ENCODE measurements at places on chromosomes 13 and 19.

GRCh38 chr13:33284031-33284430, 1.5 kb downstream of the STARD13 start:
- DNase-seq, result peak; percentile 50

DNA sequence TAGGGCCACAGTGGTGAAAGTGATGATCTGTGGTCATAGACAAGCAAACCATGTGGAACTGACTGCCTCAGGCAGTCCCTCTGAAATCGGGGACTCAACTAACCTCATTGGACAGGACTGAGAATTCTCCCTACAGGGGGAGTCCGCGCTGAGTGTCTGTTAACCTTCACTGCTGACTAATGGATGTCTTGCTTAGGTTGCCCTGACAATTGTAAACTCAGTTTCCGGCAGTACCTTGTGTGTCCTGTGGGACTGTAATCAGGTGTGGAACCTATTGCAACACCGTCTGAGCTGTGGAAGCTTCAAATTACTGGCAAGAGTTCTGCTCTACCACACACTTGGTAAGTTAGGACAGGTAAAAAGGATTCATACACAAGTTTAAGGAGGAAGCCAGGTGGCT, 21.8 kb downstream of the ZNF77 start:
- peak; percentile 32 for DNase-seq

DNA sequence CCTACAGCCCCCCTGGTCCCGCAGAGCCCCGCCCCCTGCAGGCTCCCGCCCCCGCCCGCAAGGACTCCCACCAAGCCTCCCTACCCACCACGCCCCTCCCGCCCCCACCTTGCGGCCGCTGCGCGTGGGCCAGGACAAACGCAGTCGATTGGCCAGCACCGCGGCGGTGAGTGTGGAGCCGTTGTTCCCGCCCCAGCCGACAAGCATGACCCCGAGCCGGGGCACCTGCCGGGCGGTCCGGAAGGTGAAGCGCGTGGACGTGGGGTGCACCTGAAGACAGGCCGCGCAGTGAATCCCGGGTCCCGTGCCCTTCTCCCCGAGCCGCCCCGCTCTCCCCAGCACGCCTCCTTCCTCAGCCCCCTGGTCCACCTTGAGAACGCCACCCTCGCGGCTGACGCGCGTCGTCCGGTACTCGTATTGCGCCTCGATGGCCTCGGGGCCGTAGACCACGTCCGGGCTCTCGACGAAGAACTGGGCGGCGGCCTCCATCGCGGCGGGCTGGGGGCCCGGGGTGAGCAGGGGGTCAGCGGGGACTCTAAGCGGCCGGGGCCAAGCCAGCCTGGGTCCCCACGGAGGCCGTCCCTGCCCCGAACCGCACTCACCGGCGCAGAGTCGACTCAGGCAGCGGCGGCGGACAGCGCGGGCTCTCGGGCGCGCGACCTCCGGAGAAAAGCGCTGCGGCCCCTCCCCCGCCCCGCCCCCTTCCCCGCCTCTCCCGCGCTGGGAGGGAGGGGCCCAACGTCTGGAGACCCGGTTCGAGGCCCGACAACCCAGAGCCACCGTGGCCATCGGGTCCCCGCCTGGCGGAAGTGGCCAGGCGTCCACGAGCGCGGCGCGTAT, at the start of gene ISYNA1:
Gene ISYNA1, minus strand, starts transcription at position 643 of the 840 bp plus-strand sequence. Its CDS starts 154 bp downstream, at position 489.
- DNase-seq, result peak; percentile 62

DNA sequence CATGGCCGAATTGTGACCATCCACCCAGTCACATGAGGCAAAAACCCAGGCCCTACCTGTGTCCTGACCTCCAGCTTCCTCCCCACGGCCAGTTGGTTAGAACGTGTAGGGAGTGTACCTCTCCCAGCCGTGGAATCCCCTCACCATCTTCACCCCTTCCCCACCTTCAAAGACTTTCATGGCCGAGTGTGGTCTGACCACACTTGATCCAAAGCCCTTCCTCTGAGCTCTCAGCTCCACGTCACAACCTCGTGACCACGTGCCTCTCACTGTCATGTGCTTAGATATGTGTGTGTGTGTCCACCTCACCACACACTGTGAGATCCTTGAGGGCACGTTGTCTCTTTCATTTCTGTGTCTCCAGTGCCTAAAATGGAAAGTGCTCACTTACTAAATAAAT, 48.6 kb upstream of the UBE2L5 start:
- DNase-seq, result no peak

DNA sequence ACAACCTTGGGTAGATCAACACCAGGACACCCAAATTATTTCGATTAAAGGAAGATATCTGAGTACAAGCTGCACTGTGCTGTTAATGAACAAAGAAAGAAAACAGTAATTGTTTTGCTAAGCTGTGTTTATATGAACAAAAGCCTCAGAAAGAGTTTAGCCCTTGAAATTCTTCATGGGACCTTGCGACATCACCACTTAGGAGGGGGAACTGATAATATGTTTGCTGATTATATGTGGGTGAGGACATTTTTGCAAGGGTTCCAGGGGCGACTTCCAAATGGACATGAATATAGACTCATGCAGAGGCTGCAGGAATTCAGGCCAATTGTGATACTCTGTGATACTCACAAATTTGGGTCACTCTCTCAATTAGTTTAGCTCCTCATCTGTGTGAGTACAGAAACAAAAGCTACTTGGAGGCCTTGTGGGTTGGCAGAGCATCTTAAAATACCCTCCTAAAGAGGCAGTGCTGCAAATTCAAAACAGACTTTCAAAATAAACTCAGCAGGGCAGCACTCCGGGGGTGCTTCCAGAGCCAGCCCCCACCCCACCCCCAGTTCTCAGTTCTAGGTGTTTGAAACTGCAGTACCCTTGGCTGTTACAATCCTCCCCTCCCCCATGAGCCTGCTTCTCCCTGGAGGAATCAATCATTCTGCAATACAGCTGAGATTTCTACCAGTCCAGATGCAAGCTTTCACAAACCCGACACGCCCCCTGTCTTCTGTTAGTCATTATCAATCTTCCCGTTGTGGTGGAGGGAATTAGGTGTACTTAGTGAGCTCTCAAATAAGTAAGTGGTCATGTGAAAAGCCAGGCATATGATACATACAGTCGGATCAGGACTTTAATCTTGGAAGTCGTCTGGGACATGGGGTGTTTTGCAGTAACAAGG, 97.0 kb upstream of the MBNL2 start:
- DNase-seq, result peak; percentile 94

- DNase-seq, result no peak
Observed at GRCh38 chr13:41954226-41954625, 6.7 kb downstream of the VWA8 start.

Data from adipocyte (in vitro differentiated cells).